GM06990 (cell line): ENCODE measurements at places on chromosomes 2 and 18.

GRCh38 chr2:232977438-232977971 lies 35.6 kb downstream of the NGEF start:
- DNase-seq: no peak

DNA sequence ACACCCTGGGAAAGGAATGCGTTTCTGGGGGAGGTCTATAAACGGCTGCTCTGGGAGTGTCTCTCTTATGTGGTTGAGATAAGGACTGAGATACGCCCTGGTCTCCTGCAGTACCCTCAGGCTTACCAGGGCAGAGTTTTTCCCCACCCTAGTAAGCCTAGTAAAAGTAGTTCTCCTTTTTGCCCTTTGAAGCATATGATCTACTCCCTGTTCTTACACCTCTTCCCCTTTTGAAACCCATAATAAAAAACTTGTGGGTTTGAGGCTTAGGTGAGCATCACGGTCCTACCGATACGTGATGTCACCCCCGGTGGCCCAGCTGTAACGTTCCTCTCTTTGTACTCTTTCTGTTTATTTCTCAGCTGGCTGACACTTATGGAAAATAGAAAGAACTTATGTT lies 97.4 kb downstream of the FSIP2 start:
- no peak for DNase-seq

DNA sequence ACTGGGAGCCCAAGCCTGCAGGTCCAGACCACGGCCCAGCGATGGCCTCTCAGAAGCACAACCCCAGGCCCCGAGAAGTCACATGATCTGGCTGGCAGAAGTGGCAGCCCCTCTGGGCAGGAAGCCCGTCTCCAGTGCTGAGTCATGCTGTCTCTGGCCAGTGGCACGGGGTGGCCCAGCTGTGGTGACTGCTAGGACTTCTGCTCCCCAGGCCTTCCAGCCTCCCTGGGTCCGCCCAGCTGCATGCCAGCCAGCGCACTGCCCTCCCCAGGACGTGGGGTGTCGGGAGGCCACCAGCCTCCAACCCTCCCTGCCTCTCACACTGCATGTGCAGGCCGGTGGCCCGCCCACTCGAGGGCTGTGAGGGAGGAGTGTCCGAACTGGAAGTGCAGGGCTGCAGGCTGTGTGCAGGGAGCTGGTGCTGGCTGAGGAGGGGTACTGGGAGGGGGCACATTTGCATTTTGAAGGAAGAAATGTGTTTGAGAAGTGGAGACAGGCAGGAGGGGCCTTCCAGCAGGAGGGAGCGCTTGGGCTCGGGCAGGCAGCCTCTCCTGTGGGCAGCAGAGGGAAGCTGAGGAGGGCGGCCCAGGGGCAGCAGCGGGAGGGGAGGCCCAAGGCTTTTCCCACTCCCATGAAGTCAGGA lies 17.0 kb upstream of the HPCAL1 start:
- no peak for DNase-seq

- DNase-seq: no peak
These were observed 66.7 kb downstream of the NDUFA10 start for GRCh38 chr2:239958473-239958765.

- no peak for DNase-seq
These were observed 75.4 kb upstream of the PGAP1 start for GRCh38 chr2:197001921-197002320.

DNA sequence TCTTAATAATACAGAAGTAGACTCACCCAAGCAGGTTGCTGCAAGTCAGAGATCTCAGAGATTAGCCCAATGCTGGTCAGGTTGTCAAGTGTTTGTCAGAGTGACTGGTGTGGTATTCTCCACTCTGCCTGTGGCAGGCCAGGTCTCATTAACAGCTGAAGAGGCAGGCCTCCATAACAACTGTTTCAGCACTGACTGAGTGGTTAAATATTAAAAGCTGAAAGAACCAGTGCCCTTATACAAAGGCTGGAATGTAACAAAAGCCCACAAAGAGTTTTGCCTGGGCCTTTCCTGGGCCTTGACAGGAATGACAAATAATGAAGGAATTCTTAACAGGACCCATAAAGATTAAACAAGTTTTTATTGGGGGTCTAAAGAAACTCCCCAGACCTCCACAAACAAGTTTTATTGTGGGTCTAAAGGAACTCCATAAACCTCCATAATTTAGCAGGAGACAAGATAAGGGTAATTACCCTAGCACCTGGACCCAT lies 26.8 kb downstream of the SULT1C2 start:
- no peak for DNase-seq

DNA sequence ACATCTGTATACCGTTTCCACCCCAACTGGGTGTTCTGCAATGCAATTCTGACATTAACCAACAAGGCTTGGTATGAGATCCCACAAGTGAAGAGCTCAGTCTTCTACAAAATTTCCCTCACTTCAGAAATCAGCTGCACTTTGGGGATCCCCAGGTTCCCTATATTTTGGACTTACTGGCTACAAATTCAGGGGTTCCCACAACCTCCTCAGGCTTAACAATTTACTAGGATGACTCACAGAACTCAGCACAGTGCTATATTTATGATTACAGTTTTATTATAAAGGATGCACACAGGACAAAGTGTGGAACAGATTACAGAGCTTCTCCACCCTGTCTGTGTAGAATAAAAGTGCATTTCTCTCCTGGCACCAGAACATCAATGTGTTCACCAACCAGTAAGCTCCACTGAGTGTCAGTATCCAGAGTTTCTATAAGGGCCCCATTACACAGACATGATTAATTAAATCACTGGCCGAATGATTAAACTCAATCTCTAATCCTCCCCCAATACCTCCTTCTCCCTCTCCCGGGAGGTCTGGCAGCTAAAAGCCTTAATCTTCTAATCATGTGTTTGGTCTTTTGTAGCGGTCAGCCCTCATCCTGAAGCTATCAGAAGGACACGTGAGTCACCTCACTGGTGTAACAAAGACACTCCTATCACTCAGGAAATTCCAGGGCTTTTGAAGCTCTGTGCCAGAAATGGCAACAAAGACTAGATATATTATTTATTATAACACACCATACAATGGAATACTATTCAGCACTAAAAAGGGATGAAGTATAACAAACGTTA lies 84.6 kb downstream of the SLC66A3 start:
- no peak for DNase-seq

DNA sequence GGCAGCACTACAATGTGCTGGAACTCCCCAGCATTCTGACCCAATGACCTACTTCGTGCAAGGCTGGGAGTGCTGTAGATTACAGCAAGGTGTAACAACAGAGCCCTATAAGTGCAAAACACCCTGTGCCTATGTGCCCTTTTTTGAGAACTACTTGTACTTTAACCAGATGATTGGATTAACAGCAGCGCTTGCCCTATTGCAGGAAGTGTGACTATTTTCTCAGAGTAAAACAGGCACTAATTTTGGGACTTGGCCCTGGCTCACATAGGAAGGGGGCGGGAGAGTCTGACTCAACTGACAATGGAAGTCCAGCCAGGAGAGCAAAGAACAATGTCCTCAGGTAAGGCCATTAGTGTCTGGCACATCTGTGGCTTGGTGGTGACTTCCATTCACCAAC lies 35.6 kb upstream of the RNF125 start:
- DNase-seq: no peak

DNA sequence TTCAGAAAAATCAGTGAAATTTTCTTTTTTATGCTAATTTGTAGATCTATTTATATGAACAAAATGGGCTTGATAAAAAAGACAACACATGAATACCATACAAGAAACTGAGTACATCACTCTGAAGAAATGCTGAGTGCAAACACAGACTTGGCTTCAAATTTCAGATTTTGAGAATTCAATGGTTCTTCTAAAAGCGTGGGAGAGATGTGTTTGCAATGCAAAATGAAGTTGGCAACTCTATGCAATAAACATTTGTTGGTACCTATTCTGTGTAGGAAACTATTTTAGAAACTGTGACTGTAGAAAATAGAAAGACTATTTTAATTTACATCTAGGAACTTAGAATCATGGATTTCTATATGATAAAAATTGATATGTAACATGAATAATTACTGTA lies 1834.1 kb upstream of the CELF4 start:
- no peak for DNase-seq

DNA sequence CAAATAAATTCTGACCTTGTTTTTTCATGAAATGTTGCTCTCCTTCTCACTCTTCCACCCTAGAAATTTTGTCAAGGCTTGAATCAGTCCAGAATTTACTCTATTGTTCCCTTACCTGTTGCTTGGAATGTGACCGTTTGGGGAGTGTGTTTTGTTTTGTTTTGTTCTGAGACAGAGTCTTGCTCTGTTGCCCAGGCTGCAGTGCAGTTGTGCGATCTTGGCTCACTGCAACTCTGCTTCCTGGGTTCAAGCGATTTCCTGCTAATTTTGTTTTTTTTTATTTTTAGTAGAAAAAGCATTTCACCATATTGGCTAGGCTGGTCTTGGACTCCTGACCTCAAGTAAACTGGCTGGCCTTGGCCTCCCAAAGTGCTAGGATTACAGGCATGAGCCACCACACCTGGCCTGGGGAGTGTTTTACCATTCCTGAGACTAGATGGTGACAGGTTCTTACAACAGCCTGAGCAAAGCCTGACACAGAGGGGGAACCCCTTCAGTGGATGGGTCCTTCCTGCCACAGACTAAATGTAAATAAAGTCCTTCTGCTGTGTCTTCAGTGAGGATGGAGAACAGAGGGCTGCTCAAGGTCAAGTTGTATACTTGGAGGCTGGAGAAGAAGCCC lies 52.0 kb downstream of the HAUS1 start:
- no peak for DNase-seq

DNA sequence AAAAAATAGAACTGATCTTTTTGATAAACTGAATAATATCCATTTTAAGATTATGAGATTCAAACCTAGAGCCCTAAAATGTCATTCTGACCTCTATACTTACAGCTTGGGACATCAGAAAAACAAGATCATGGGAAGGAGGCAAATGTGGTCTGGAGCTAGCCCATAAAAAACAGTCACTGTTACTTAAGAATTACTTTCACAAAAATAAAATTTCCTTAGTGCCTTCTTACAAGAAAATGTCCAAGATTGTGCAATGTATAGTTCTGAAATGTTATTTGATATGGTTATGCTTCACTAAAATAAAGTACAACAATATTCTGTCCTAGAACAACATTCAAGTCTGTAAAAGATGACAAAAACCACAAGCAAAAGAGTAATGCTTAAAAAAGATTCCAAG lies 247.6 kb downstream of the DYM start:
- no peak for DNase-seq

GRCh38 chr2:157476953-157477709 lies 33.2 kb upstream of the CYTIP start:
- no peak for DNase-seq

GRCh38 chr2:75894170-75894569 lies 183.5 kb upstream of the GCFC2 start:
- DNase-seq: no peak

GRCh38 chr2:64624108-64624610 lies 29.6 kb downstream of the SERTAD2 start:
- DNase-seq: no peak

DNA sequence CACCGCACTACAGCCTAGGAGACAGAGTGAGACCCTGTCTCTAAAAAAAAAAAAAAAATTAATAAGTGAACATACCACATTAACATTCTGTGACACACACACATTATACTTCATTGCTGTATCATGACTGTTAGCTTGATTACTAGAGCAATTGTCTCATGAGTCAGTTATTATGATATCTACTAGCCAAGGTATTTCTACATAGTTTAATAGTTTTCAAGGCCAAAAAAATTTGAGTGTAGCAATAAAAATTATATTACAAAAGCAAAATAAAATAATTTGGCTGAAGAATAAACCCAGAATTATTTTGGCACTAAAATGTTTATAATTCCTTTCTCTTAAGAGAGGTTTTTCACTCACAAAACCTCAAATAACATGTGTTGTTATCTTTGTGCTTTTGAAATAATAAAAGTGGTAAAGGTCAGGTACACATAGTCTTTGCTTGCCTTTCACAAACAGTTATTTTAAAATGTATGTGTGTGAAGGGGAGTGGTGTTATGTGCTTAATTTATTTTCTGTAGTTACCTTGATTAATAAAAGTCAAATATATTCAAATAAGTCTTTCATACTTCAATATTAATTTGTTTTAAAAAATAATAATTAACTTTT lies 136.9 kb upstream of the SPOPL start:
- DNase-seq: no peak

DNA sequence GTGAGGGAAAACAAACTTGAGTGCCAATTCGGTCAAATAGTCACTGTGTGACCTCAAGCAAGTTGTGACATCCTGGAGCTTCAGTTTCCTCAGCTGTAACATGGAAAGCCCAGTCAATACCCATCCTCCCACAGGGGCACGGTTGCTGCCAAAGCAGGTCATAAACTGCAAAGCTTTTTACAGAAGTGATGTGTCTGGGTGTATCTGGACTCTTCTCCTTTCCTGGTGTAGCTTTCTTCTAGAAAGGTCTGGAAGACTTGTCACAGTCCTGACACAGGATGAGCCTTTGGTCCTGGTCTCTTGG lies 4.2 kb upstream of the AFF3 start:
- no peak for DNase-seq

- DNase-seq: no peak
These were observed 121.3 kb upstream of the NXPH2 start for GRCh38 chr2:138901530-138901929.

- no peak for DNase-seq
These were observed 8.0 kb downstream of the MYL12B start for GRCh38 chr18:3269914-3270299.

DNA sequence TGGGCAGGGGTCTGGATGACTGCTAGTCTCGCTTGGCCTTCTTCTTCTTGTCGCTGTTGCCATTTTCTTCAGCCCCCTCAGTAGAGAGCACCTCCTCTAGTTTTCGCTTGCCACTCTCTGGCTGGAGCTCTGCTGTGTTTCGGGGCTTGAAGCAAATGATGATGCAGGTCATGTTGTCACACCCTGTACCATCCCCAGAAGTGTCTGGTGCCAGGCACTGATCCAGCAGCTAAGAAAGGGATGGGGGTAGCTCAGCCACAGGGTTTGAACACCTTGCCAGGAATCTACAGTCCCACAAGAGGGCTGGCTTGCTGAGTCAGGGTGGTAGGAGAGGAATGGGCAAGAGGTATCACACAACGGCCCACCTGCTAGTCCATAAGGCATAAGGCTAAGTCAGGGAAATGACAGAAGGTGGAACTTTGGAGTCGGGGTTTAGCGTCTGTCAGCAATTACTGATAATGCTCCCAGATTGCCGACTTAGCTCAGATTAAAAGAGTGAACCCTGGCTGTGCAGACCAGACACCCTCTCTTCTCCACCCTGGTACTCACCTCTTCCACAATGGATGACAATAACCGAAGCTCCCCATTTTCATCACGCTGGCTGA lies 1.1 kb upstream of the ZNF513 start:
- no peak for DNase-seq

DNA sequence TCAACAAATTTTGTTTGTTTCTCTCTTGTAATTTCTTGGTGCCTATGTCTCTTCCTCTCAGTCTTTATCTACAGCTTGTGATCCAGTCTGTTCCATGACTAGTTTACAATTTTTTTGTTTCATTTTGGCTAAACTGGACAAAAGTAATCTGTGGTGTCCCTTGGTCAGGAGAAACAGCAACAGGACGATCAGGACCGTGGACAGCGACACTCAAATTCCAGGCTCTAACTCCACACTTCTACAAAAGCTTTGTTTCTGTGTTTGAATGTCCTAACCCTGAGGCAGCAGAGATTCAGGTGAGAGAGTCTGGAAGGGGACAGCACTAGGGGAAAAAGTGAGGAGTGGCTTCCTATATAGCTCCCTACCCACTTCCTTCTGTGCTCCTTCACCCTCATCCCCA lies 593.3 kb upstream of the FANCL start:
- no peak for DNase-seq
